ENCODE measurements at places on chromosomes 12 and 14.

- DNase-seq, result peak; percentile 68
Observed at GRCh38 chr12:6765634-6766581, at the start of gene PTMS. PTMS (plus strand) TSS chr12:6766363; CDS start chr12:6766706, 343 bp downstream.

DNA sequence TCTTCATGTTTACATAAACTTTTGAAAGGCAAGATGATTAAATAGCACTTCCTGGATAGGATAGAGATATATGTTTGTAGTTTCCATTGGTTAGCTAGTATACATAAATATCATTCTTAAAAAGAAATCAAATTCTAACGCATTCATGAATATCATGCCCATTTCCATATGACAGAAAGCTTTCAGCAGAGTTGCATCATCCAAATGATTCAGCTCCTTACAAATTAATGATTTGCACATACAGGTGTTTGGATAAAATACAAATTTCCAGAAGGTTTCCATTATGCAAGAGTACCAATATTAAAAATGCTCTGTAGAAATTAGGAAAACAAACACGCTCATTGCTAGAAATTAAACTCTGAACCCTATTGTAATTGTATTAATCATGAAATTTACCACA, 264.4 kb downstream of the FOXG1 start:
- no peak for DNase-seq

- no peak for DNase-seq
Observed at GRCh38 chr12:110281549-110282299, 677 bp downstream of the ATP2A2 start.

- no peak for DNase-seq
Observed at GRCh38 chr14:90093942-90094595, 32.3 kb downstream of the KCNK13 start.

DNA sequence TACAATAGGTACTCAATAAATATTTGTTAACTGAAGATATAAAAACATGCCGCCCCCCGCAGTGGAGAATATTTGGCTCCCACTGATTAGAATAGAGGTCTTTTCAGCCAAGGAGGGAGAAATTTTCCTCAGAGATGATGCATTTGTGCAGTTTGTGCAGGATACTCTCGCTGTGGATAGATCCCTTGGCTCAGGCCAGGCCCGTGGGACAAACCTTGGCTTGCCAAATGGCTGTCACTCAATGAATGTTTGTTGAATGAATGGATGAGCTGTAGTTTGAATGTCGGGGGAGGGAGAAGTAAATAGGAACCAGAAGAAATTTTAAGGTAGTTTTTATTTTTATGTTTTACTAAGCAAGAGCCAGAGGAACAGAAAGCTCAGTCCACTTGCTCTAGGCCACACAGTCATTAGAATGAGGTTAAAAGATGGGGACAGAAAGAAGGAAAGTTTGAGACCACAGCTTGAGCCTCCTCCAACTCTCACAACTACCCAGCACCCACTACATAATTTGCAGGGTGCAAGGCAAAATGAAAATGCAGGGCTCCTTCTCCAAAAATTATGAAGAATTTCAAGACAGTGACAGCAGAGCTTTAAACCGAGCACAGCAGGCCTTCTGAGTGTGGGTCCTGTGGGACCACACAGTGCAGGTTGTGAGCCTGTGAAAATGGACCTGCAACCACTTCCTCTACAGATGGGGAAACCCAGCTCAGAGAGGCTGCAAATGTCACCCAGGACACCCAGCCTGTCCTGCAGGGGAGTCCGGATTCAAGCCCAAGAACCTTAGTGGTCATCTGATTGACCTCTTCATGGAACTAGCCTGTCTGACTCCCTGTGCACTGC, 51.4 kb downstream of the WSCD2 start:
- no peak for DNase-seq

DNA sequence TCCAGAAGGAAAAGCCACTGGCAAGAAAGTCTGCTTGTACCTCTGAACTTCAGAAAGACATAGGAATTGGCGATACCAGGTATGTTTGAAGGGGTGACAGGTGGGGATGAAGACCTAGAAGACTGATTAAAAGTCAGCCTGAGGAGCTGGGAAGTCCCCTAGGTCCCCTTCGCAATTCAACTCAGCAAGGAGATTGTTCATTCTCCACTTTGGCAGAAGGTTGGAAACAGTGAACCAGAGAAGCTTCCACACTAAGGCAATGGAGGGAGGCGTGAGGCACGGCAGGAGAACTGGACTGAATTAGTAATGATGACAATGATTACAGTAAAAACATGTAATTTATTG, 240.3 kb upstream of the TMPO start:
- no peak for DNase-seq

Data from pulmonary artery endothelial cell (primary cell).